ENCODE measurements at places on chromosomes 7 and 10.
A peak's percentile ranks its signal among the peaks of the same experiment; 100 is the strongest.

- peak; percentile 69 for DNase-seq
These were observed at the start of gene SP8 for GRCh38 chr7:20786779-20787659. Gene SP8, minus strand, starts transcription at chr7:20786886. Its CDS starts 88 bp downstream, at chr7:20786798.

DNA sequence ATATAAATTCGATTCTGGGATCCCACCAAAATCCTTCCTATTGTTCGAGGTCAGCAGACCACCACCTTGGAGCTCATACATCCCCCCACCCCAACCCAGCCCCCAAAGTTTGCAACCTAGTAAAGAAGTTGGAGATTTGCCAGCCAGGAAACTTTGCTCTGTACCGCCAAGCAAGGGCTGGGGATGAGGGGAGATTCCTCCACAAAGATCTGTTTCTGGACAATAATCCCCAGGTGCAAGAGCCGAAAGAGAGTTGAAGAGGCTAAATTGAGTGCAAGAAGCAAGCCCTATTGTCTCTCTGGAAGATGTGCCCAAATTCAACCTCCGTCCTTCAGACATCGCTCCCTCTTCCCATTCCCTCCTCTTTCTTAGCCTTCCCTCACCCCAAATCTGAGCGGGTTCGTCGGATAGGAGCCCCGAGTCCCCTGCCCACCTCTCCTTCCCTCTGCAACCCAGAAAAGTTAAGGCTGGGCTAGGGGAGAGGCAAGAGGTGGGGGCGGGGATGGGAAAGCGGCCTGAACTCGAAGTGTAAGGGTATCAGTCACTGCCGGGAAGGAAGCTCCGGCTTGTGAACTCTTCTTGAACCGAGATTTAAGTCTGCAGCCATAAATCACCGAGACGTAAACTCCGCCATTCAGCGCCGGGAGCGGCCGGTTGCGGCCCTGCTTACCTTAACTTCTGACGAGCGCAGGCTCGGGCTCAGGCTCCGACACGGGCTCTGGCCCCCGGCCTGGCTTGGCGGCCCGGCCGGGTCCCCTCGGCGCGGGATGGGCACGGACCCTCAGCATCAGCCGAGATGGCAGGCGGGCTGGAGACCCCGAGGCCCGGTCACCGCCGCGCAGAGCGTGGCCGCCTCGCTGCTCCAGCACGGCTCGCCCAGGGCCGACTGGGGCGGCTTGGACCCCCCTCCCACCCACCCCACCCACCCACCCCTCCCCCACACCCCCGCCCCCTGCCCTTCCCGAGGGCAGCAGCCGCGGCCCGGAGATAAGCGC, 10.8 kb upstream of the HOXA2 start:
- DNase-seq = no peak

GRCh38 chr10:102208311-102209035, 17.6 kb upstream of the ELOVL3 start:
- DNase-seq = peak; percentile 2

DNA sequence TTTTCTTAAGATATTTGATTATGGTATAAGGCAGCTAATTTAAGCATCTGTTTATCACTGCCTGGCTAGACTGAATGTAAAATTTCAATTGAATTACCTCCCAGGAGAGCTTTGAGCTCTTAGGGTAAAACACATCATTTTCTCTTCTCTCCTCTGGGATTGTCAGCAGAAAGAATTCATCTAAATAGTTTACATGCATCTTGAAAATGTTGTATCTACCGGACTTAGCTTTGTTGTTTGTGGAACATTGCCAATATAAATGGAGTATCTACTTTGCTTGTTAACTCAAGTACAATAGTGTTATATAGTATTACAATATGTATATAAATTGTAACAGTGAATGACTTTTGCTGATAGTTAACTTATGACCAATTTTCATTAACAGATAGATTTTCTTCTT, 73.3 kb downstream of the TAF3 start:
- no peak for DNase-seq

GRCh38 chr7:101410743-101411507, 48.2 kb downstream of the COL26A1 start:
- no peak for DNase-seq

GRCh38 chr7:132345030-132345429, 231.2 kb downstream of the PLXNA4 start:
- DNase-seq = no peak

GRCh38 chr10:50610368-50610767, 13.4 kb downstream of the SGMS1 start:
- DNase-seq = no peak

DNA sequence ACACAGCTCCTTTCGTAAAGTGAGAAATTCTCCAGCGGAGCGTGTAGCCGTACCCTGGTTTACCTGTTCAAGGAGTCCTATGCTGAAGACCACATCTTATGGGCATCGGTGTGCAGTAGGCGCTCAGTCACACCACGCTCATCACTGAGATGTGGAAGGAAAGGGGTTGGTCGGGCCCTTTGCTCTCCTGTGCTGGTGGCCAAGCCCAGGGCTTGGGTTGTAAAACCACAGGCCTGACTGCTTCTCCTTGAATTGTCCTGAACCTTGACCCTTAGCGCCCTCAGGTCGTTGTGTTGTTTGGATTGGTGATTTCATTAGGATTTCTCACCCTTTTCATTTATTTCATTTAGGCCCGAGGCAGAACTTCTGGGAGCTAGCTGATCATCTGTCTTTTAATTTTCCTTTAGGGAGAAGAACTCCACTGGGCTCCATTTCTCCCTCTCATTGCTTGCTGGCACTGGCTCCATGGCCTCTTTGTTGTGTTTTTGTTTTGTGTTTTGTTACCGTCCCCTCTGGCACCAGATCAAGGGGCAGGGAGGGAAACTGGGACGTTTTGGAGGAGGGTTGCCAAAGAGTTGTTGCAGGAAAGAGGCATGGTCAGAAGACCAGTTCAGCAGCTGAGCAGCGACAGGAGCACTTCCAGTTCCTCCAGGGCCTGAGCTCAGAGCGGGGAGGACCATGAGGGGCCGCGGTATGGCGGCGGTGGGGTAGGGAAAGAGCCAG, 511.4 kb upstream of the GALNT17 start:
- no peak for DNase-seq

Data from NCI-H1092 (cell line).